ENCODE measurements at places on chromosomes 7 and 10.

- DNase-seq, result no peak
Observed at GRCh38 chr7:135974667-135975066, 2.5 kb downstream of the MTPN start.

DNA sequence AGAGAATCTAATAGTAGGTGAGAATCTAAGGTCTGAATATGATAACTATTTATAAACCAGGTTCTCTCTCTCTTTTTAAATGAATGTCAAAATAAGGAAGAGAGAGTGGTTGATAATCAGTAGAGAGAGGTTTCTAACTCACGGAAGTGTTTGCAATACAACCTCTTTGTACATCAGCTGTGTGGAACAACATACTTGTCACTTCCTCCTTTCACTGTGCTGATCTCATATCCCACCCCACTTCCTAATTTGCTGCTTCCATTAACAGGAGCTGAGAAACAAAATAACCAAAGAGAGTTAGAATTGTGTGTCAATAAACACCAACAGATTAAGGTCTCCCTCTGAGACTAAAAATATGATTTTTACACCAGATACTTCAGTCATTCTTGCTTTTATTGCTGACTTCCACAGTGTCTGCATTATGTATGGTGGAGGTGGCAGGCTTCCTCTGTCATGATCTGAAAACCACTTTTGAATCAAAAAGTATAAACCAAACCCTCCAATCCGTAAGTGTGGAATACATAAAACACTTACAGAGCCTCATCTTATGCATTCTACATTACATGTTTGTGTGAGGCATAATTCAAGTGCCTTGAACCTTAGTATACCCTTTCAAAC, 25.0 kb downstream of the CACUL1 start:
- DNase-seq, result no peak

DNA sequence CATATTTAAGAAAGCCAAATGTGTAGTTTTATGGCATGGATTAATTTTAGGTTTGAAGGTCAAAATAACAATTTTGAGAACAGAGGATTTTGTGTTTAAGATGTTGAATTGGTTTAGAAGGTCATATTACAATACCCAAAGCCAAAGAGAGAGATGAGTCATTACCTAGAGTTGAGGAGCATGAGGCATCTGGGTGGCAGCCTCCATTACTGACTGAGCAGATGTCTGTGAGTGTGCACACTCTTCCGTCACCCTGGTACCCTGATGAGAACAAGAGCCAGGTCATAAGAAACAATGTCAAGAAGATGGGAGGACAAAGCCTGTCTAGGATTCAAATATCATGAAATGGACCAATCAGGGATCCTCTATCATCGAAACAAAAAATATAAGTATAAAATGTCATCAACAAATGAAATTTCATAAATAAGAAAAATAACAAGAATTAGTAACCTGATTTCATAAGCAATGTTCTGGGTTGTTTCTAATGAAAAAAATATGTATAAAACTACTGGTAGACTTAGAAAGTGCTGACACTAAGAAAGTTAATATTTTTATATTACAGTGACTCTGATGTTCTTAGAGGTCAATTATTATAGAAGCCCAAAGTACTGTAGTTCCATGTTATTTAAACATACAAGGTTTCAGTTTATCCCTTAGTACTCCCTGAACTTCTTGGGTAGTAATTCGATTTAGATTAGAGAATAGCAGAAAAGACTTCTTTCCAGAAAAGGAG, 20.0 kb downstream of the CUBN start:
- DNase-seq, result no peak

- DNase-seq, result no peak
Observed at GRCh38 chr7:2384354-2385243, 18.8 kb upstream of the CHST12 start.

- no peak for DNase-seq
Observed at GRCh38 chr10:34193931-34194626, 621.0 kb downstream of the PARD3 start.
